ENCODE measurements at places on chromosomes 11 and 22.

GRCh38 chr22:20267441-20268278, 458 bp downstream of the RTN4R start:
- DNase-seq, result no peak

GRCh38 chr11:30346068-30346688, 23.3 kb downstream of the ARL14EP start:
- no peak for DNase-seq

DNA sequence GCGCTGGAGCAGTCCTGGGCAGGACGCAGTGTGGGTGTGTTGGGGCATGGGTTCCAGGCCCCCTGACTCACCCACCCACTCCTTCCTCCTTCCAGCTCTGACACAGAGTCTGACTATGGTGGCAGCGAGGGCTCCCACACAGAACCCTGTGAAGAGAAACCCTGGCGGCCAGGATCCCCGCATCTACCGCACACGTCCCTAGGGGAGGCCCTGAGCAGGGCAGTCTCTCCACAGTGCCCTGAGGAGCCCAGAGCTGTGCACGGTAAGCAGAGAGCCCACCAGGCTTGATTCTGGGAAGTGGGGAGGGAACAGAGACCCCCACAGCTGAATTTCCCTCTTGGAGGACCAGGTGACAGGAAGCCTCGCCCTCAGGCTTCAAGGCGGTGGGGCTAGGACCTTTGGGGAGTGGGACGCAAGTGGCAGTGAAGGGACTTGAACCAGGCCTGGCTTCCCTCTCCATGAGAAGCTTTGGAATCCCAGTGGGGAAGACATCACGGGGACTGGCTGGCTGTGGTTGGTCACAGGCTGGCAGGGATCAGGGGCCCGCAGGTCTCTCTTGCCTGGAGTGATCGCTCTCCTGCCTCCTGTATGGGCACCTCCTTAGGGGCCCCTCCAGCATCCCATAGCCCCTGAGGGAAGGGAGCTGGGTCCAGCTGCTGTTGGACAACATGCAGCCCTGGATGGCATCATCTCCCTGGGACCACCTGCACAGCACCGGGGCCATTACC, 96.4 kb upstream of the PARVA start:
- DNase-seq, result no peak

DNA sequence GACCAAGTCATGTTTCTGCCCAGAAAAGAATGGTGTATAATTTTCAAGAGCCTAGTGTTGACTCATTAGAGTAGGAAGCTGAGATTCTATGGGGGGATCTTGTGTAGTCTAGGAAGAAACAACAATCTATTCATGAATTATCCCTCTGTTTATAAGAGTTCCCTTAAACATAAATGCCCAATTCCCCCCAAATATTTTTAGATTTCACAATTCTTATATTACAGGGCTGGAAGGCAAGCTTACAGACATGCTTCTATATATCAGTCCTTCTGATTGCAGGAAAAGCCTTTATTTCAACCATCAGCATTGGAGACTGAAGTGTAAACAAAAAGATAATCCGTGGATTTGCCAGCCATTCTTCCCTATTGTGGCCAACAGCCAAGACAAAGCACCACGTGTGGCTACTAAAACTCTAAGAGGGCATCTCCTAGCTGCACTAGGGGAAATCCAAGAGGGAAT, 71.4 kb downstream of the NAT10 start:
- DNase-seq, result no peak

DNA sequence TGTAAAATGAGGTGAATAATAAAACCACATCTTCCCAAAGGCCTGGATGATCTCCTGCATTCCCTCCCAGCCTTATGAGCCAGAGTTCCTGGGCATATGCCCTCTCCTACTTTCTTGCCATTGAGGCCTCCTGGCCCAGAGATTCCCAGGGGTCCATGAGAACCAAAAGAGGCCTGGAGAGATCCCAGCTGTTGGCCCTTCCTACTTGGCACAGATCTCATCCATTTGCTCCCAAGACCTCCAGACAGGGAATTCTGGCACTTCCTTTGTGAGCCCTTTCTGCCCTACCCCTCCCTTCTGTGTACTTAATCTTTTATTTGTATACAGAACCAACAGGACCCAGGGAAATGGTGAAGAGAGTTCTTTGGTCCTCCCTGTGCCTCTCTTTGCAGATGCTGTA, 21.4 kb downstream of the POU2F3 start:
- DNase-seq, result no peak

DNA sequence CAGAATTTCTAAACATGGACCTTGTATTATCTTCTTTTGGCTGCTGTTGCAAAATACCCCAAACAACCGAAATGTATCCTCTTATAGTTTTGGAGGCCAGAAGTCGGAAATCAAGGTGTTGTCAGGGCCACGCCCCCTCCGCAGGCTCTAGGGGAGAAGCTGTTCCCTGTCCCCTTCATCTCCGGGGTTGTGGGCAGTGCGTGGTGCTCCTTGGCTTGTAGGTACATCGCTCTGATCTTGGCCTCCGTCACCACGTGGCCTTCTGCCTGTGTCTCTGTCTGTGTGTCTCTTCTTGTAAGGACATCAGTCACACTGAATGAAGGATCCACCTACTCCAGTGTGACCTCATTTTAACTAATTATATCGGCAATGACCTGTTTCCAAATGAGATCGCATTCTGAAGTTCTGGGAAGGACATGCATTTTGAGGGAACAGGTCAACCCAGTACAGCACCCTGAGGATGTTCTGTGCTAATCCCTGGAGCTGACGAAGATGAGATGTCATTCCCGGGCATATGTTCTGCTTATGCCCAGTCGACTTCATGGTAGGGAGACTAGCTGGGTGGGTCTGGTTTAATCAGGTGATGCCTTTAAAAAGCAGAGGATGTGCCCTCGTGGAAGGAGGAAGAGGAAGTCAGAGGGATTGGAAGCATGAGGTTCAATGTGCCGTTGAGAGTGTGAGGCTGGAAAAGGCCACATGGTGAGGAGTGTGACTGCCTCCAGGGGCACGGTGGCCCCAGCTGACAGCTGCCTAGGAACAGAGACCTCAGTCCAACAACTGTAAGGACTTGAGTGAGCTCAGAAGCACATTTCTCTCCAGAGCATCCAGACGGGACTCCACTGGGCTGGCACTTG, 531.1 kb downstream of the TBC1D22A start:
- DNase-seq, result no peak

DNA sequence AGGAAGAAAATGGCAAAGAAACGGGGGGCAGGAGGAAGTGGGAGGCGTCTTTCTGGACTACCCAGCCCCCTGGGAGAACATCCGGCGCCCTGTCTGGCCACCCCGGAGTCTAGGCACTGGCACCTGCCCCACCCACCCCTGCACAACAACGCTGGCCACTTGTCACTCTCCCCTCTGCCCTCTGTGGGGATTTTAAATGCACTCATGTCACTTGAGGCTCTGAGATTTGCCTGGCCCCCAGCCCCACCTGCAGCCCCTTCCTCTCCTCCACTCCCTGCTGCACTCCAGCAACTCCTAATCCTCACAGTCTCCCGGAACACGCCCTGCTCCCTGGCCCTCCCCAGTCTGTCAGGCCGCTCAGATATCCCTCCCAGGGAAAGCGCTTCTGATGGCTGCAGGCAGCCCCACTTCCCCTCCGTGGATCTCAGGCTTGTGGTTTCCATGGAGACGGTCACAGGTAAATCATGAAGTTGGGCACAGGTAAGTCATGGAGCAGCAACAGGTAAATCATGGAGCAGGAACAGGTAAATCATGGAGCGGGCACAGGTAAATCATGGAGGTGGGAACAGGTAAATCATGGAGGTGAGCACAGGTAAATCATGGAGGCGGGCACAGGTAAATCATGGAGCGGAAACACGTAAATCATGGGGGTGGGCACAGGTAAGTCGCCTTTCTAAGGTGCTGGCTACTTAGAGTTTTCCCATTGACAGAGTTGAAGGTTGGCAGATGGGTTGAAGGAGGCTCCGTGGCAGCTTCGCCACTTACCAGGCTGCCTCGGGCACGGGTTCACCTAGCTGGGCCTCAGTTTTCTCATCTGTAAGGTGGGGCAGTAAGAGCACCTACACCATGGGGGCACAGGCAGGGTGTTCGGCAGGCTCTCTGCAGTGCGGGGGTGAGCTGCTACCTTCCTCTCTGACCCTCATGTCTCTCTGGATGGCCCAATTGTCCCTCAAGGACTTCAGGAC, 79.0 kb upstream of the SHISAL1 start:
- no peak for DNase-seq

GRCh38 chr11:63683133-63683991, 2.1 kb downstream of the RTN3 start:
- no peak for DNase-seq

DNA sequence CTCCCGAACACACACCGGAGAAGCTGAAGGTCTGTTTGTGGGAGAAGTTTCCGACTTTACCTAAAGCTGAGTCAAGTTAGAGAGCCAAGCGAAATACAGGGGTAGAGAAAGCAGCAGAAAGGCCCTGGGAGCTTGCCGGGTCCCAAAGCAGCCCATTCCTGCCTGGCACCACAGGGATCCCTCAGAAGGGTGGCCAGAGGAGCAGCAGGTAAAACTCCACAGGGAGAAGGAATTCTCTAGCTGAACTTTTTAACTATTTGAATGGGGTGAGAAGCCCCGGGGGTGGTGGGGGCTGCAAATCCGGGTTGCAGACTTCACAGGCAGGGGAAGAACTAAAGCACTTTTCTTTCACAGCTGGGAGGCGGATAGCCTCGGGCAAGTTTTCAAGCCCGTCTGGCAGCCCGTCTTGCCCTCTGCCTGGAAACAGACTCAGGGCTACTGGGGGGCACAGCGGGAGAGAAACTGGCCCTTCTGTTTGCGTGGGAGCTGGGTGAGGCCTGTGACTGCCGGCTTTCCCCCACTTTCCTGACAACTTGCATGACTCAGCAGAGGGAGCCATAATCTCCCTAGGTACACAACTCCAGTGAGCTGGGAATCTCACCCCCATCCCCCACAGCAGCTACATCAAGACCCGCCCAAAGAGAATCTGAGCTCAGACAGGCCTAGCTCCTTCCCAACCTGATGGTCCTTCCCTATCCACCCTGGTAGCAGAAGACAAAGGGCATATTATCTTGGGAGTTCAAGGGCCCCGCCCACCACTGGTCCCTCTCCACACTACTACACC, 311.0 kb downstream of the SBF2 start:
- no peak for DNase-seq

DNA sequence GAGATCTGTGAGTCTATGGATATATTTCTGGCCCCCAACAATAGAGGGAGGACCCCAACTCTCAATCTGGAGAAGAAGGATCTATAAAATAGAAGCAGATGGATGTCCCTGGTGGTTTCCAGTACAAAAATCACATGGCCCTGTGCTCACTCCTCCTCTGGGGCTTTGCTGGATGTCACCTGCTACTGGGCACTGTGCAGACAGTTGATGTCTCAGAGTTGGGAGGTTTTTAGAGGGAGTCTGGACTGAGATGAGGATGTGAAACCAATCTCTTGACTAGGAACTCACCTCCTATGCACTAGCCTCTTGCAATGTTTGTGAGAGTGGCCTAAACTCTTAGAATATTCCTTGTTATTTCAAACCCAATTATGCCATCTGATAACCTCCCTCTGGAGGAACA, 107.2 kb downstream of the SCN3B start:
- DNase-seq, result no peak

DNA sequence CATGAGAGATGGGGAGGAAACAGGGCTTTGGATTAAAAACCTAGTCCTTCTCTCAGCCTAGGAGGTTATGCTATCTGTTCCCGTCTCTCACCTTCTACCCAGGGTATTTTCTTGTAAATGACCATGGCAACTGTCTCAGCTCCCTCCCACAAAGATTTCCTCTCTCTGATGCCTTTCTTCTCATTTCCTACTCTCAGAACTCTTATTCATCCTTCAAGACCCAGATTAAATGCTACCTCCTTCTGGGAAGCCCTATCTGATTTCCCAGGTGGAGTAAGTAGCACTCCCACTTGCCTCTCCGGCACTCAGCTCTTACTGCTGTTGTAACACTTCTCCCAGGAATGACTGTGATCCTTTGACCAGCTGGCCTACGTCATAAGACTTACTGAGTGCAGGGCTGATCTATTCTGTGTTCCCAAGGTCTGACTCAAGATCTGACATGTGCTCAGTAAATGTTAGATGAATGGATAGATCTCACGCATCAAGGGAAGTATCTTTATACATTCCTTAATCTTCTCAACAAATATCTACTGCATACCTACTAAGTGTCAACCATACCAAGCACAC, 175.0 kb downstream of the TENM4 start:
- DNase-seq, result no peak

DNA sequence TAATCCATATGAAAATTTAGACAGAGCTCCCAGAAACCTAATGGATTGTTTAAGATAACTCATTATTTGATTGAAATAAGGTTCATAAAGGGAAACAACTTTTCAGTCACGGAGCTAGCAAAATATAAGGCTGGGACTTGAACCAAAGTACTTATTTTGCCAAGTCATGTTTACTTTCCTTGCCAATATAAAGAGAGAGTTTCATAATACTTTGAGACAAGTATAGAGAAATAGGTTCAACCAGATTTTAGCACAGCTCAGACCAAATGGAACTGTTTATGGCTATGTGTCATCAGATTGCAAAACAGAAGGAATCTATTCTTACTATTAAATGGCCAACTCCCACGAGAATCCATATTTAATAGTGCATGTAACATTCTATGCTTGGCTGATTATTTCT, 1517.5 kb upstream of the TENM4 start:
- DNase-seq, result no peak

DNA sequence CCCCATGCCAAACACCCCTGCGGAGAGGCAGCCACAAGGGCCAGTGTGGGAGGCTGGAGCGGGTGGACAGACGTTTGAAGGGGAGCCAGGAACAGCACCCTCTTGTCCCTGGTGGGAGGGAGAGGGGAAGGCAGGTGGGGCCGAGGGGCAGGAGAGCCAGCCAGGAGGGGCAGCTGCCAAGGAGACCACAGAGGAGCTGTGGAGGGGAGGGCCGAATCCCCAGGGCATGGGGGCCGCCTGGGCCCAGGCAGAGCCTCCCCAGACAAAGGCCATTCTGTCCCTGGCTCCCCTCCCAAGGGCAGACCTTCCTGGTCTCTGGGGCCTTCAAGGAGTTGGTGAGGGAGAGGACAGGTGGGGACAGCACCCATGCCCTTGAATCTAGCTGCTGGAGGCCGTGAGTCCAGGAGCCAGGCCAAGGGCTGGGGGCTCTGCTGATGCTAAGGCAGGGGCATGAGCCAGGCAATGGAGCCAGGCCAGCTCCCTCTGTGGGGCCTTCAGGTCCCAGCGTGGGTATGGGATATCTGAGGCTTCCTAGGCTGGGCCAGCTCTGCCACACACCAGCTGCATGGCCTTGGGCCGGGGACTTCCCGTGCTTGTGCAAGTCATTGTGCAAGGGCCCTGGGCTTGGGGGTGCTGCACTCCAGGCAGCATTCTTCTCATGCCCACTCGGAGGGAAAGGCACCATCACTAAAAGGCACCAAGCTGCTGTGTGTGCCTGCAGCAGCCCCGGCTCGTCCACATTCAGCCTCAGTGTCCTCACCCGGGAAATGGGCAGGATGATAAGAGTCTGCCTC, 11.4 kb downstream of the EMID1 start:
- DNase-seq, result no peak

GRCh38 chr11:44887636-44888035, 63.0 kb downstream of the TP53I11 start:
- no peak for DNase-seq

All from activated CD8-positive, alpha-beta memory T cell treated with anti-CD3 and anti-CD28 coated beads for 48 hours (primary cell).